EL (cell line): ENCODE measurements at places on chromosomes 12 and 14.

DNA sequence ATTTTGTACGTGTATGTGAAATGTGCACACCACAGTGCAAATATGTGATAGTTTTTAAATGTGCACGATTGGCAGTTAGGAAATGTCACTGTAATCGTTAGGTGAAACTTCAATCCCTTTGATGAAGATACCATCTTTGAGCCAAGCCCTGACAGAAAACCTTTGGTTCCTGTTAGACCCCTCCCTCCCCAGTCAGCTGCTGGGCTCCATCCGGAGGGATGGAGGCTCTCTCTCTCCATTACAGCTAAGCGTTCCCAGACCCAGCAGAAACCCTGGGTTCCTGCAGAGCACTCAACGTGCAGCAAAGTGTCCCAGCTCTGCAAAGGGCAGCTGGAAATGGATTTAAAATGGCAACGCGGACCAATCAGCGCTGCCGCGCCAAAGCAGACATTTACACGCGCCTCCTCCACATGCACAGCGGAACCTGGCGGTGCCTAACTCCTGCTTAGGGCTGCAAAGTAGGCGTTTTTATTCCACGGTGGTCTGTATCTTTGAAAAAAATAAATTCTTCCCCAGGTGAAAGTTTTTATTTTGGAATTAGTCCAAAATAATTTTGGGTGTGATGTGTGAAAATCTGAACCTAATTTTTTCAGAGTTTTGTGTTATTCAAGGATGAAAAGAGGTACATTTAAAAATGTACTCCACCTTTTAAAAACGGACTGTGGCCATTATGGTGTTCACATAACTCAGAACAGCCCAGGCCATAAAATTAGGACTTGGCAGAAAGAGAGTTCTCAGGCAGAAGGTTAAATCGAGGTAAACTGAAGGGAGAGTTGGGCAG is 1.4 kb upstream of the HMGA2 start:
- DNase-seq, result peak; percentile 85

GRCh38 chr14:24240110-24240918 is 2.1 kb downstream of the TINF2 start:
- DNase-seq, result no peak

GRCh38 chr12:67112586-67112985 is 156.6 kb upstream of the CAND1 start:
- DNase-seq, result no peak

DNA sequence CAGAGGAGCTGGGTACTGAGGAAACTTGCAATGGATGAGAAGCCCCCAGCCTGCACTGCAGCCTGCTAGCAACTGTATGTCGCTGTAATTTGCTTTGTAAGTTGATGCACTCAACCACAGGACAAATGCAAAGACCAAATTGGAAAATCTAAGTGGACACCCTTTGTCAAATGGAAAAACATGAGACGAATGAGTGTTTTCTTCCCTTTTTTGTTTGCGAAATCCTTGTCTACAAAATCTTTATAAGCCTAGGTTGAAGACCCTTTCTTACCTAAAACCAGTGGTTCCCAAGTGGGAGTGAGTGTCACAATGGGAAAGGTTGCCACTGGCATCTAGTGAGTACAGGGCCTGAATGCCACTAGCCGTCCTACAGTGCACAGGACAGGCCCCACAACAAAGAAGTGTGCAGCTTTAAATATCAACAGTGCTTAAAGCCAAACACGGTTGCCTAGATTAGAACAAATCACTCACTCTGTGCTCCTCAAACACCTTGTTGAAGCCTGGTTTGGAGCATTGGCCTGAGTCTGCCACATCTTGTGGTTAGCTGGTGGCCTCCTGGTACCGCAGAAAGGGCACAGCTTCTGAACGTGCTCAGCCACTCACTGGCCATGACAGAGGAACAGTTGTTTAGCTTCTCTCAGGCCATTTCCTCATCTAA is 7.6 kb upstream of the VASH1 start:
- no peak for DNase-seq

GRCh38 chr12:23803540-23803939 is 145.9 kb downstream of the SOX5 start:
- DNase-seq, result no peak

DNA sequence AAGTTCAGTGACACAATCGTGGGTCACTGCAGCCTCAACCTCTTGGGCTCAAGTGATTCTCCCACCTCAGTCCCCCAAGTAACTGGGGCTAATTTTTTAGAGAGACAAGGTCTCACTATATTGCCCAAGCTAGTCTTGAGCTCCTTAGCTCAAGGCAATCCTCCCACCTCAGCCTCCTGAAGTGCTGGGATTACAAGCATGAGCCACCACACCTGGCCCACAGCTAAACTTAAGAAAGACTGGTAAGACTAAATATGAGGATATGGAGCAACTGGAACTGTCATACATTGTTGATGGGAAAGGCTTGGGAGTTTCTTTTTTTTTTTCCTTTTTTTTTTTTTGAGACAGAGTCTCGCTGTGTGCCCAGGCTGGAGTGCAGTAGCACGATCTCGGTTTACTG is 34.0 kb downstream of the VRTN start:
- no peak for DNase-seq

- DNase-seq, result no peak
These were observed 26.1 kb downstream of the NCOR2 start for GRCh38 chr12:124541322-124541721.

DNA sequence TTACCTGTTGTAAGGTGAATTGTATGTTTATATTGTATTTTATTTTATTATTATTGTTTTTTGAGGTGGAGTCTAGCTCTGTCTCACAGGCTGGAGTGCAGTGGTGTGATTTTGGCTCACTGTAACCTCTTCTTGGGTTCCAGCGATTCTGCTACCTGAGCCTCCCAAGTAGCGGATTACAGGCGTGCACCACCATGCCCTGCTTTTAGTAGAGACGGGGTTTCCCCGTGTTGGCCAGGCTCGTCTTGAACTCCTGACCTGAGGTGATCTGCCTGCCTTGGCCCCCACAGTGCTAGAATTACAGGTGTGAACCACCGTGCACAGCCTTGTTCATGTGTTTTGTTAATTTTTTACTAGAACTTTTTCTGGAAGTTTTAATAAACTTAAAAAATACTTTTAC is 3.8 kb downstream of the ATF7IP start:
- no peak for DNase-seq

GRCh38 chr14:91173221-91173670 is 59.4 kb downstream of the DGLUCY start:
- DNase-seq, result peak; percentile 71

DNA sequence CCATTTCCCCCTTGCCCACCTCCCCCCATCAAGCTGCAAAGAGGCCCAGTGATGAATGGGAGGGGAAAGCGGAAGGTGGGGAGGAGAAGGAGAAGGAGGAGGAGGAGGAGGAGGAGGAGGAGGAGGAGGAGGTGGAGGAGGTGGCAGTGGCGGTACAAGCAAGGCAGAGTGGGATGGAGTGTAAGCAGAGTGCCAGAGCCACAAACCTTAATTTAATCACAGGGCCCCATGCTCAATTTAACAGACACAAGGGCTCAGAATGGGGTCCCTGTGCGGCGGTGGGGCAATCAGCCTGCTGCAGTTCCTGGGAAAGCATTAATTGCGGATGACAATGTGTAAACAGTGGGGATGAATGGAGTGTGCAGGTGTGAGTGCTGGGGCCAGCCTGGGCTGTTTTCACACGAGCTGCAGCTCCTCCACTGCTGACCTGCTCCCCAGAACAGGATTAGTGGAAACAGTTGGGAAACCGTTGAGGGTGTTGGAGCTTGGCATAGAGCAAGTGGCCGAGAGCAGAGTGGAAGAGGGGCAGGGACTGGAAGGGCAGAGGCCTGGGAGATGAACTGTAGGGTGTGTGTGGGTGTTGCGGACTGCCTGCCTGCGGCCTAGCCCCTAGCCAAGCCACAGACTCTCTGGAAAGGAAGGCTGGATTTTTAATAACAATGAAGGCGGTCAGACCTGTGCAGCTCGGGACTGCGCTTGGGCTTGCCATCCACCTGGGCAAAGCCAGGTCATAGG is 36.4 kb upstream of the SMOC1 start:
- DNase-seq, result no peak

DNA sequence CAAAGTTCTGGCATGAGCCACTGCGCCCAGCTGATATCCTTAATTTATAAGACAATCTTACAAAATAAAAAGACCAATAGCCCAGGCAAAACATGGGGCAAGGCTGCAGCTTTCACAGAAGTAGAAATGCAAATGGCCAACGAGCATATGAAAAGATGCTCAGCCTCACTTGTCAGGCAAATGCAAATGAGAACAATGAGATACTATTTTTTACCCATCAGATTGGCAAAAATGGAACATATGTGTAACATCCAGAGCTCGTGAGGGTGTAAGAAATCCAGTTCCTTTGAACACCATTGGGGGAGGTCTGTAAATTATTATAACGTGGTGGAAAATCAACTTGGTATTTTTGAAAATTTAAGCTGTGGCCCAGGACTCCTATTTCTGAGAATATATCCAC is 14.6 kb downstream of the MAP1LC3B2 start:
- DNase-seq, result no peak

GRCh38 chr12:31002999-31003398 is 70.7 kb upstream of the DDX11 start:
- no peak for DNase-seq

- no peak for DNase-seq
These were observed 96.9 kb downstream of the FIGNL2 start for GRCh38 chr12:51751661-51752060.

- DNase-seq, result peak; percentile 94
These were observed 215.9 kb downstream of the CACNA1C start for GRCh38 chr12:2268471-2269286.

DNA sequence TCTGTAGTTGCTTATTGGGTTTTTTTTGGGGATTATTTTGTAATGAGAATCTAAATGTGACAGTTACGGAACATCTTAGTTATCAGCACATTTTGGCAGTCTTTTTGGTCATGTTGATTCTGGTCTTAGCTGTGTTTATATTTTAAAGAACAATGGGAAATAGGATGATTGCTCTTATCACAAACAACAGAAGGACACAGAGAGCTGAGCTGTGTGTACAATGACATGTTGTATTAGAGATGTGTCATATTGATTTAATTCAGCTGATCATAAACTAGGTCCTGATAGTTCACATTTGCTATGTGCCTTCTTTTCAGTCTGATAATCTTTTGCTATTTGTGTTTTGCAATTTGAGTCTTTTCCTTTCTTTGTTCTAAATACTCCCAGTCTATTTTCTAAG is 781.7 kb downstream of the TRHDE start:
- DNase-seq, result no peak

DNA sequence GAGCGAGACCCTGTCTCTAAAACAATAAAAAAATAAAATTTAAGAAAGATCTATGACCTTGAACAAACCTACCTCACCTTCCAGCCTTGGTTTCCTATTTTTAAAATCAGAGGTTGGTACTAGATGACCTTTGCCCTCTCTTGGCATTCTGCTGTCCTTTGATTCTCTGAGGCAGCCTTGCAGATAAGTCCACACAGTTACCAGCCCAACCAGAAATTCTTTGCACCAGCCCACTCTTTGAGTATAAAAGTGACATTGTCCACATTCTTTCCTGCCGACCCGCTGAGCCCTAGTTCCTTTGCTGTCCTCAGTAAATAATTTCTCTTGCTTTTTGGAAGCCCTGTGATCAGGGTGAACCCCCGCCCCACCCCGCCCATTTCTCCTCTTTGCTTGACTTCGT is 150.4 kb downstream of the PHETA1 start:
- no peak for DNase-seq

DNA sequence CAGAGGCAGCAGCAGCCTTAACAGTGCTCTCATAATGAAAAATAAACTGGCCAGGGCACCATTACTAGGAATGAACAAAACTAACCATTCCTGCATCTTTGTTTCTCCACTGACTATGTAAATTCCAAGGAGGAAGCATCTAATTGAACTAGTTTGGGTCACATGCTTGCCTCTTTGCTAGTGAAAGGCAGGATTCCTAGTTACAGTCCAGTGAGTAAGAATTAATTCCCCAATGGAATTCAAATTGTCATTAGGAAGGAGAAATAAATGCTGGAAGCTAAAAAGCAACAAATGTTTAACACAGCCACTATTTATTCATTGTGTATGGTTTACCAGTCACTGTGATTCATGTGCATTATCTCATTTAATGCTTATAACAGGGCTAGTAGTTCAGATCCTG is 316.0 kb downstream of the CCDC91 start:
- peak; percentile 33 for DNase-seq

GRCh38 chr12:68786929-68787328 is 21.0 kb upstream of the MDM2 start:
- DNase-seq, result no peak

GRCh38 chr14:34018564-34019244 is 67.8 kb upstream of the EGLN3 start:
- no peak for DNase-seq

DNA sequence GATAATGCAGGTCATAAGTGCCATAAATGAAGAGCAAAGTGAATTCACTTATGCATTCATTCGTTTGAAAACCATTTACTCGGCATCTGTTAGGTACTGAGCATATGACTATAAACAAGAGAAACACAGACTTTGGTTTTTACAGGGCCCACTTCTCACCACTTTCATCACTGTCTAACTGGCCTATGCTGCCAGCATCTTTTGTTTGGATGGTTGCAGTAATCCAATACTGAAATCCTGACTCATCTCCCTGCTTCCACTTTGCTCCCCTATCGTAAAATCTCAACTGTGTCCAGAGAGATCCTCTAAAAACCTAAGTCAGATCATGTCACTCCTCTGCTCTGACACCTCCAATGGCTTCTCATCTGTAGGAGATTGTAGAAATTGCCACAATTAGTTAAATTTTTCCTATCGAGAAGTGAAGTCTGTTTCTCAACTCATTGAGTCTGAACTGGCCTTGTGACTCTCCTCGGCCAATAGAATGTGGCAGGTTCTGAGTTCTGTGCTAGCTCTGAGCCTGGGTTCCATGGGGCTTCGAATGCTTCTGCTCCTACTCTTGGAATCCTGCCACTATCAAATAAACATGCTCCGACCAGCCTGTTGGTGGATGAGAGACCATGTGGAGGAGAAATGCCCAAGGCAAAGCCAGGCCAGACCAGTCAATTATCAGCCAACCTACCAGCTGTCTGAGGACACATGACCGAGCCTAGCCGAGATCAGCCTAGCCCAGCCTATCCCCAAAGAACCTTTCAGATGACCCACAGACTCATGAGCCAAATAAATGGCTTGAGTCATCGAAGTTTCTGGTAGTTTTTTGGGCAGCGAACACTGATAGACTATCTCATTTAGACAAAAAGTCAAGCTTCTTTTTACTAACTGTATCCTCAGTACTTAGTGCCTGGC is 2.2 kb upstream of the BATF start:
- peak; percentile 50 for DNase-seq

DNA sequence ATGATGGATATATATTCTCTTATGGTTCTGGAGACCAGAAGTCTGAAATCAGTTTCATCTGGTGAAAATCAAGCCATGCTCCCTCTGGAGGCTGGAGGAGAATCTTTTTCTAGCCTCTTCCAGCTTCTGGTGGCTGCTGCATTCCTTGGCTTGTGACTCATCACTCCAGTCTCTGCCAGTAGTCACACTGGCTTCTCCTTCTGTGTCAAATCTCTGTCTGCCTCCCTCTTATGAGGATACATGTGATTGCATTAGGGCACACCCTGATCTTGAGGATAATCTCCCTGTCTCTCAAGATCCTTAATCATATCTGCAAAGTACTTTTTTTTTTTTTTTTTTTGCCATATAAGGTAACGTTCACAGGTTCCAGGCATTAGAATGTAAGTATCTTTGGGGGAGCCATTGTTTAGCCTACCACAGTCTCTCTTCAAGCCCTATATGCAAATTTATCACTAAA is 17.7 kb downstream of the DNAL1 start:
- DNase-seq, result peak; percentile 97
